ENCODE measurements at places on chromosomes 7 and 10. TPM values are rescaled to one million over a fixed set of nuclear protein-coding genes. Genes with fewer than 3 reads are reported as not detected.

Gene HGF
- total RNA-seq, result not detected

Gene TMEM140
- total RNA-seq, result 0.25 TPM

Gene SPAM1
- not detected for total RNA-seq

Gene C10orf71
- not detected for total RNA-seq

Gene ATP6V0A4
- 4.8 TPM for total RNA-seq

Gene MARCHF5
- 31.5 TPM for total RNA-seq

Gene ANKRD1
- total RNA-seq, result 6.7 TPM

Gene SNX10
- total RNA-seq, result 9.8 TPM

Gene VSTM4
- total RNA-seq, result not detected

Gene PAPOLB
- not detected for total RNA-seq

Gene NEUROD6
- total RNA-seq, result not detected
